ENCODE measurements at places on chromosomes 16 and 17.

GRCh38 chr17:40026816-40027613 lies 11.8 kb downstream of the CSF3 start:
- no peak for DNase-seq

DNA sequence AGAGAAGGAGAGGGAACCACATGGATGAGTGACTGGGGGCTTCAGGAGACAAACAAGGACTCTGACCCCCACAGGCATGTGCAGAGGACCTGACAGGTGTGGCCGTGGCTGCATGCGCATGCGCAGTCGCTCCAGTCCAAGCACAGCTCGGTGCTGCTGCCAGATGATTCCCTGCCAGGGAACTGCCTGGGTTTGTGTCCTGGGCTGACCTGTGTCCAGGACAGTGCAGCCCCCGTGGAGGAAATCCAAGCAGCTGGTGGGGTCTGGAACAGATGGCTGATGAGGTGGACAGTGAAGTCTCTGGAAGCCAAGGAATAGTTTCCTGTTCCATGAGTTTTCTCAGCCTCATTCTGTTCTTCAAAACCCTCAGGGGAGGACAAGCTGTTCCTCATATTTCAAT lies 27.3 kb downstream of the LASP1 start:
- no peak for DNase-seq

DNA sequence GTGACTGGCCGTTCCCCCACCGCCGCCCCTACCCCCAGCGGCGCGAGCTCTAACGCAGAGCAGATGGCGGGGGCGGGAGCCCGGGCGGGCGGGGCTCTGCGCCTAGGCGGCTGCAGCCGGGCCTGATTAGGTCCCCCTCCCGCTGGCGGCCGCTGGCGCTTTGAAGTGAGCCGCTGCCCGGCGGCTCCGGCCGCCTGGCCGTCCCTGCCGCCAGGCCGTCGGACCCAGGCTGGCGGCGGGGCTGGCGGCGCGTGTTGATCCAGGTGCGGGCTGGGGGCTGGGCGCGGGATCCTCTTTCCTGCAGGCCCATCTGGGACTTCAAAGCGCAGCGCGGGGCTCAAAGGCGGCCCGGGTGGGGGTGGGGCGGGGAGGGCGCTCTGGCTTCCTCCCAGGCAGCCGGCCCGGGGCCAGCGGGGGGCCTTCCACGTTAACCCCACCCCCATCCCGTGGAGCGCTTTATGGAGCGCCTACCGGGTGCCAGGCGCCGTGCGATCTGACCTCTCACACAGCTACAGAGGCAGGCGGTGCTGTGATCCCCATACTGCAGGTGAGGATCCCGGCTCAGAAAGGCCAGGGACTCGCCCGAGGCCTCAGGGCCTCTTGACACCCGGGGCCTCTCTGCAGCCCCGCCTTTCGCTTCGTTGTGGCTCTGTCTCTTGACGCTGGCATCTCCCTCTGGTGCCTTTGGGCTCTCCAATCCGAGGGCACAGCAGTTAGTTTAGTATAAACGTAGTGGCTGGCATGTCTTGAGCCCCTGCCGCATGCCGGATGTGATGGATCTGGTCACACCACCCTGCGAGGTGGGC lies 80.0 kb upstream of the NKD1 start:
- DNase-seq: no peak

- no peak for DNase-seq
Observed at GRCh38 chr16:49003022-49003421, 278.6 kb downstream of the CBLN1 start.

- no peak for DNase-seq
Observed at GRCh38 chr17:36672403-36672918, 71.1 kb downstream of the MRM1 start.

DNA sequence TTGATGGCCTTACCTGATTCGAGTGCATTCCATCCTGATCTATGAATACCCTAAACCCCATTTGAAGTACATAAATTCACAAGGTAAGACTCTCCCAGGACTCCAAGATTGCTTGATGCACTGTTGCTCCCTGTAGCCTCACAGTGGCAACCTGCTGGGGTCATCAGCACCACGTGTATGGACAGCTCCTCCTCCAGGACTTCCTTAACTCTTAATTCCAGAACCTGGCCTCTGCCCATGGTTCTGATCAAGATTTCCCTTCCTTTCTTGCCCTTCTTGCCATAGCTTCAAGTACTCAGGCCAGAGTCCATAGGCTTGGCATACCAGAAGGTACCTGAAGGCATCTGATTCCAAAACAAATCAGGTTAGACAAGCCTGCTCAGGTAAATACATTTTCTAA lies 34.0 kb upstream of the NLK start:
- DNase-seq: peak; percentile 6

DNA sequence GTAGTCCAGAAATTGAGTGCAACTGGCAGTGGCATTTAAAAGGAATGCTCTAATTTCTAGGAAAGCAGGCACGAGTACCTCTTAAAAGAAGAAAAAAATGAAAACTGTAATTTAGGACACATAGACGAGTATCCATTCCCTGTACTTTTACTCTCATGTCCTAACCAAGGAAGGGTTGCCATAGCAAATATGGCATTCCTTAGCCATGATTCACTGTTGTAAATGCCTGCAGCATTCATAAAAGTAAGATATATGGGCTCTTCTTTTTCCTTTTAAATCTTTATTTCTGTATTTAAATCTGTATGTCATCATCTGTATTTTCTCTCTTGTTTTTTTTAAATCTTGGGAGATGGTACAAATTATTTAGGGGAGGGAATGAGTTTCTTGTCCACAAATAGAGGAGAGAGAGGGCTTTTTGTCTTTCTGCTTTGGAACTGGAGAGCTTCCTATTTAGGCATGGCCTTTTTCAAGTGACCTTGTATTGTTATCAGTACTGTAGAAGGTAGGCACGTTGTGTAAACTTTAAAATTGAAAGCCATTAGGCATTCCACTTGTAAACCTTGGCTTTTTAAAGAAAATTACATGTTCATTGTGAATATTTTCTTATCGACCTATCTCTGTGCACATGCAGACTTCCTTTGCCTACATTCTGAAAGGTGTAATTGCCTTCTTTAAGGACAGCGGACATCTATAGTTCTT lies 50.0 kb downstream of the TENT4B start:
- DNase-seq: peak; percentile 91

DNA sequence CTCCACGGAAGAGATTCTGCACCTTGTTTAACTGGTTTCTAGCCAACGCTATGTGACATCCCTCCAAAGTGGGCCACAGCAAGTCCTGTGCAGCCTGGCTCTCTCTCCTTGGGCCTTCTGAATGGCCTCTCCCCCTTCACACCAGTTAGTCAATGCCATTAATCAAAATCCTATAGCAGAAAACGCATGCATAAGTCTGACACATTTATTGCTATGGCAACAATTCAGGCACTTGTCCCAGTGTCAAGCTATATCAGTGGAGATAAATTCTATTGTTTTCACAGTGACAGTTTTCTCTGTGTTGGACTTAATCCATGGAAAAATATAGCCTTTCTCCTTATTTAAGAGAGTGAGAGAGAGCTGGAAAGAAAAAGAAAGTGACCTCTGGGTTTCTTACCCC lies 87.2 kb upstream of the TOX3 start:
- no peak for DNase-seq

DNA sequence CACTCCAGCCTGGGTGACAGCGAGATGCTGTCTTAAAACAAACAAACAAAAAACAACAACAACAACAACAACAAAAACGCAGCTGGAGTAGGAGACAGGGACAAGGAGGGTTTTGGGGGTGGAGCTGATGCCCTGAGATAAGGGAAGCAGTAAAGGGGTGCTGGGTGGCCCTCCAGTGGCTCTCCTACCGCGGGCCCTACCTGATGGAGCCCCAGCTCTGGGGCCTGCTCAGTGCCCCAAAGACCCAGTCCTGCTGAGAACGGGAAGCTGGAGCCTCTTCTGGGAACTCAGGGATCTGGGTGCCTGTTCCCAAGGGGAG lies 21.3 kb upstream of the NAGS start:
- no peak for DNase-seq

GRCh38 chr17:68029512-68030215 lies 5.9 kb upstream of the KPNA2 start:
- no peak for DNase-seq

DNA sequence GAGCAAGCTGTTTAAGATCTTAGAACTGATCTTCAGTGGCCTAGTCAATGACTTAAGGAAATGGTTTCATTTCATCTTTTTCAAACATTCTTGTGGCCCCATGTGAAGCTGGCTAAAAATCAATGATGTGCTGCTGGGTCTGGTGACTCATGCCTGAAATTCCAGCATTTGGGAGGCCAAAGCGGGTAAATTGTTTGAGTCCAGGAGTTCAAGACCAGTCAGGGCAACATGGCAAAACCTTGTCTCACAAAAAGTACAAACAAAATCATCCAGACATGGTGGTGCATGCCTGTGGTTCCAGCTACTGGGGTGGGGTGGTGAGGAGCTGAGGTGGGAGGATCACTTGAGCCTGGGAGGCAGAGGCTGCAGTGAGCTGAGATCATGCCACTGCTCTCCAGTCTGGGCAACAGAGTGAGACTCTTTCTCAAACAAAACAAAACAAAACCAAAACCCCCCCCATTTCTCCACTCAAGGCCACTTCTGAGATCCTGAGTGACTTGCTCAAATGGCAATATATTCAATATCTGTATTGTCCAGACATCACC lies 17.4 kb upstream of the COL1A1 start:
- peak; percentile 89 for DNase-seq

DNA sequence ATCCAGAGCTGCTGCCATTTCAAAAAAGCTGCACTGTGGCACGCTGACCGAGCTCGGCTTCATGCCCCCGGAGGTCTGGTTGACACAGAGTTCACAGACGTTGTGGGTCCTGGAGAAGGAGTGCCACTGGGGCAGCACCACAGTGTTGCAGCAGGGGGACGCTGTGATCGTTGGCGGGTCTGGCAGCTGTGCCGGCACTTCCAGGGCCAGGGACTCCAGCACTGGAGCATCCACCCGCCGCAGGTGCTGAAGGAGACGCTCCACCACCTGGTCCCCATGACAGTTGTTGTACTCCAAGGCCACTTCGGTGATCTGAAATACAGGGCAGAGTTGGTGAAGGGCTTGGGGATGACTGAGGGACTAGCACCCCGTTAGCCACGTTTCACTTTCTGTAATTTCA lies 23.5 kb downstream of the SNN start:
- DNase-seq: no peak

DNA sequence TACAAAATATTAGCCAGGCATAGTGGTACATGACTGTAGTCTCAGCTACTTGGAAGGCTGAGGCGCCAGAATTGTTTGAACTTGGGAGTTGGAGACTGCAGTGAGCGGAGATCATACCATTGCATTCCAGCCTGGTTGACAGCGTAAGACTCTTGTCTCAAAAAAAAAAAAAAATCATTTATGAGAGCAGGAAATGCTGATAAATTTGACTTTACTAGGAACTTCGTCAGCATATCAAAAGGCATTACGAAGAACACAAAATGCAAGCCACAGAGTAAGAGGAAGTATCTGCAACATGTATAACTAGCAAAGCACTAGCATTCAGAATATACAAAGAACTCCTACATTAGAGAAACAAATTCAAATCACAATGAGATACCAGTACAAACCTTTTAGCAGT lies 279.3 kb downstream of the ZFHX3 start:
- no peak for DNase-seq

- no peak for DNase-seq
Observed at GRCh38 chr17:78081551-78081950, 47.0 kb downstream of the TMC6 start.

DNA sequence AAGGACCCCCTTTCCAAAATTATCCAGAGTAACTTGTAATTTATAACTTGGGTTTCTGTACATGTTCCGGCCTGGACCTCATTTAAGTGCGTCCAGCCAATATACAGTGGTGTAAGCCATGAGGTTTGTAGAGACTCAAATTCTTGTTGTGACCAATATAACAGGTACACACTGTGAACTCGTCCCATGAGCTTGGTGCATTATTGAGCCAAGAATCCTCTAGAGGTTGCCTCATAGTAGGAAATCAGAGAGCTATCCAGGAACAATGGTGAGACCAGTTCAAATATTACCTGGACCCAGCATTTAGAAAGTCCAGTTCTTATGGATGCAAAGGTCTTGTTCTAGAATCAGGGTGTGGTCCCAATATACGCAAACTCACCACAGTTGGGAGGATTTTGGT lies 138.2 kb downstream of the NPIPB5 start:
- no peak for DNase-seq

All from fibroblast of skin of left biceps (primary cell).